Small intestine (tissue), 16 donors: ENCODE measurements at places on chromosomes 4 and X. TPM values are rescaled to one million over a fixed set of nuclear protein-coding genes. Genes with fewer than 3 reads are reported as not detected.

DNA sequence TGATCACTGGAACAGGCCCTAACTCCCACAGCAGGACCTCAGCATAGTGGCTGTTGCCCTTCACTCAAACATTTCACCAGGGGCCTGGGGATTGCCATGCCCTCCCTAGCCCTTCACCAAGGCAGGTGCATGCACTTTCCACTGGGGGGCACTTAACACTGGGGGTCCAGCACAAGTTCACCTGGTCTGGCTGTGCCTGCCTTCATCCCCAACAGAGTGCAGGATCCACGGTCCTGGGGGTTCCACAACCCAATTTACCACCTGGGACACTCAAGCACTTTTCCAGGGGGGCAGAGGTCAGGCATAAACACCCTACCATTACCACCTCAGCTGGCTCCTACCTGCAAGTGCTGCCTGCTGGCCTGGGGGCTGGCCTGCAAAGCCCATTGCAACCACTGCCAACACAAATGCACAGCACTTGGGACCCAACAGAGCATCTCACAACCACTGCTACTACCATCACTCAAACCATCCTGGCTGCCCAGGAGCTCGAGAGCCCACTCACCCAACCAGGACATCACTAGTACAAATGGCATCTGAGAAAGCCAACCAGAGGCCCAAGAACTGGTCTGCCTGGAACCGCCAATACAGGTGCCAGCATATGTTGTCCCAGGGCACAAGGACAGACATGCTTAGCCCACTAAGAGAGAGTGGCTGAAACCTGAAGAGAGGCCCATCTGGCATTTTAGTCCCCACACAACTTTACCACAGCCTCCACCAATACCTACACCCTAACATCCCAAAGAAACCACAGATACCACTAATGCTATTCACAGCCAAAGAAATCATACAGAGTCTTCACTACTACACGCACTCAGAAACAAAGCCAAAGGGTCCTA lies 43.1 kb downstream of the NAT8L start:
- no peaks in the 10 kb centered on the region for H3K27me3 ChIP-seq
- H3K4me1 ChIP-seq, result no peaks in the 10 kb centered on the region
- H3K27ac ChIP-seq, result no peak overlapping the region
- H3K36me3 ChIP-seq, result no peaks in the 10 kb centered on the region
- no peak overlapping the region for H3K4me3 ChIP-seq
- DNase-seq, result no peak

DNA sequence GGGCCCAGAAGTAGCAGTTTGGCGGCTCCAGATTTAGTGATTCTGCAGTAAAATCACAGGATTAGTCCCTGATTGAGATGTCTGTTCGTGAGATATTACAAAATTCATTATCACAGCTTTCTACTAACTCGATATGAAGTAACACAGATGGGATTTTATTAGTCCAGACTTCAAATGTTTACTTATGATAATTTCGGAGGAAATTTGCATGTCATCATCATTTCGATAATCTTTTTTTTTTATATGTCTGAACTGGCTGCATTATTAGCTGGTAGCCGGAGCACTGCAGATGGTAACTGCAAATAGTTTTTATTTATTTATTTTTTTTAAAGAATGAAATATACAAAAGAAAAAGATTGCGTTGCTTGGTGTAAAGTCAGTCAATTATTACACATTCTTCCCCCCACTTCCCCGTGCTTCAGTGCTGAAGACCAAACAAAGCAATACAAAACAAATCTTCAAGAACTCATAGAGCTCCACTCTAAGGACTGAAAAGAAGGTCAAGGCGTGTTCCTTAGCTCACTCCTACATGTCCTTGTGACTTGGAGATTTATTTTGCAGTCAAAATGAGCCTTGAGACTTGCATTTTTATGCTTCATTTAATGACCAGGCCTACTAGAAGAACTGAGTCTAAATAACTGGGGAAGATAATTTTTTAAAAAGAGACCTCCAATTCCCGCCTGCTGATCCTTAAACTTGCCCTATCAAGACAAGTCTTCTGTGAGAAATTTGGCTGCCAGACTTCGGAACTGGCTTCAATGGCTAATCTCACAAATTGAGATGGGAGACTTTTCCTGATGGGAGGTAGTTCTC lies 11.7 kb upstream of the PITX2 start:
- no peak for DNase-seq
- H3K4me1 ChIP-seq, result peaks cover 20% of the 10 kb centered on the region
- no peak overlapping the region for H3K27ac ChIP-seq
- no peak overlapping the region for H3K4me3 ChIP-seq

- DNase-seq, result peak; percentile 64
- H3K36me3 ChIP-seq, result no peaks in the 10 kb centered on the region
- H3K4me3 ChIP-seq, result no peak overlapping the region
- H3K27me3 ChIP-seq, result no peaks in the 10 kb centered on the region
Observed at GRCh38 chr4:186297013-186297645, 31.1 kb downstream of the F11 start.

GRCh38 chrX:16251782-16252181 lies 84.5 kb downstream of the MAGEB17 start:
- H3K27me3 ChIP-seq, result no peaks in the 10 kb centered on the region
- H3K27ac ChIP-seq, result no peak overlapping the region
- H3K4me3 ChIP-seq, result no peak overlapping the region
- DNase-seq, result peak; percentile 66
- no peaks in the 10 kb centered on the region for H3K4me1 ChIP-seq

DNA sequence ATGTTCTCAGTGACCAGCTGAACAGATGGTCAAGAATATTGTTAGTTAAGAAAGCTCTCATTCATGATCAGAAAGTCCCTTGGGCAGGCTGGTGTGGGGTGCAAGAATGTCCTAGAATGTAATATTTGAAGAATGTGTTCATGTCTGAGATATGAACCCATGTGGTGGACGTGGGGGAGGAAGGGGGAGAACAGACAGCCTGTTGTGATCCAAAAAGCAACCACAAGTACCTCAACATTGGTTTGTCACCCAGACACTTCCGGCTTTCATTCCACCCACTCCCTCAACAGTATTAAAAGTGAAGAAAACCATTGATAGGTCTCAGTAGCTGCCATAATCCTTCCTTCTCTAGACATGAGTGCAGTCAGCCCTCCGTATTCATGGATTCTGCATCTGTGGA lies 82.2 kb downstream of the MAML3 start:
- DNase-seq, result no peak
- no peaks in the 10 kb centered on the region for H3K4me1 ChIP-seq
- no peaks in the 10 kb centered on the region for H3K27me3 ChIP-seq
- H3K36me3 ChIP-seq, result no peaks in the 10 kb centered on the region
- no peak overlapping the region for H3K27ac ChIP-seq
- no peak overlapping the region for H3K4me3 ChIP-seq

Gene TMSB15B
- 6.3 TPM for polyA plus RNA-seq

DNA sequence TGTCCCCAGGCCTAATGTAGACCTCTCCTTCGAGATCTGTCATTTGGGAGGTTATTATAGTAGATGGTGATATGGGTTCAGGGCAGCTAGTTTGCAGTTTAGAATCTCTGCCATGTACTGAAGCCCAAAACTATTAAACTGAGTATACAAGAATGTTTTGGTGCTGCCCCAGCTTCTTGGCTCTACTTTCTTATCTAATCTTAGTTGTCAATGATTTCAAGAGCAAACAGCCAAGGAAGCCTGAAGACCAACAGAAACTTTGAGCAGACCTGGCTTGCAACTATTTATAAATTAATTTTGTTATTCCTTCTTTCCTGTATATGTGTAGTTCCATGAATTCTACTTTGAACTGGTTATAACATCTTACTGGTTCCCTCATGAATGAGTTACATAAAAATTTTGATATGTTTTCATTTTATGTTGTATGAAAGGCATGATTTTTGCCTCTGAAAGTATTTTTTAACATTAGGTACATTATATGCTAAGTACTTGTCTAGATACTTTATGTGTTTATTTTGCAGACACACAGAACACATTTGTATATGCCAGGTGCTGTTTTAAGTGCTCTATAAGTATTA lies 2.0 kb upstream of the MGST2 start:
- H3K27ac ChIP-seq, result peak overlapping the region; percentile 37
- no peaks in the 10 kb centered on the region for H3K36me3 ChIP-seq
- DNase-seq, result no peak
- peaks cover 10% of the 10 kb centered on the region for H3K4me1 ChIP-seq
- H3K27me3 ChIP-seq, result no peaks in the 10 kb centered on the region

DNA sequence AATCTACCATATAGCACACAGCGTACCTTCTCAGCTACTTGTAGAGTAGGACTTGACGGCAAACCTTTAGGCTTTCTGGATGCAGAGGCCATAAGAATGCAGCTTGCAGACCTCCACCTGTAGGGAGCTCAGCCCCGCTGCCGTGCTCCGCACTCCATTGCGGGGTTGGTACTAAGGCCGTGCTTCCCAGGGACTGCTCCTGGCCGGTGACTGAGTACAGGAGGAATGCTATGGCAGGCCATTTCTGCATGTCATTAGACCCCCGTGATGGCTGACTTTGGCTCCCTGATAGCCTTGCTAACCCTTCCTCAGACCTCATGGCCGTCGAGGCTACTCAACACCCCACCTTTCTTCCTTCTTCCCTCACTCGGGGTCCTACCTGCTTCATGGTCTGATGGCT lies 26.4 kb downstream of the TIGD2 start:
- H3K27me3 ChIP-seq, result no peaks in the 10 kb centered on the region
- DNase-seq, result no peak
- H3K36me3 ChIP-seq, result no peaks in the 10 kb centered on the region

Gene YIPF7
- not detected for polyA plus RNA-seq

Gene EGF
- polyA plus RNA-seq, result 42.2 TPM

DNA sequence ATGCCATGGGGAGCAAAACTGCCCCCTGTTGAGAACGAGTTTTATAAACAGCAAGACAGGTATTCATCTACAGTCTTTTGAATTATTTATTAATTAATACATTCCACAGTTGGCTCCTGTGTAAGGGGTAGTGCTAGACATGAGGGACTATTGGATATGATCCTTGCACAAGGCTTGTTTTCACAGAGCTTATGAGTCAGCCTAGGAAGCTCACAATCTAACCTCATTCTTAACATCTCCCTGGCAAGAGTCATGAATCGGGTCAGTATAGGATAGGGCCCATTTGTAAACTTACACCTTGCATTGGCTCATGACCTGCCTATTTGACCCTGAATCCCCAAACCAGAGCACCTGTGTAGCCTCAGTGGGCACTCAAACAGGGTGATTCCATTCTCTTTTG lies 209.1 kb upstream of the HCCS start:
- H3K36me3 ChIP-seq, result no peaks in the 10 kb centered on the region
- no peaks in the 10 kb centered on the region for H3K27me3 ChIP-seq
- no peak for DNase-seq

Gene ART3
- 0.60 TPM for polyA plus RNA-seq

GRCh38 chrX:134803060-134803459 lies 144.8 kb upstream of the PLAC1 start:
- no peak overlapping the region for H3K4me3 ChIP-seq
- peak; percentile 47 for DNase-seq
- no peaks in the 10 kb centered on the region for H3K4me1 ChIP-seq
- no peaks in the 10 kb centered on the region for H3K27me3 ChIP-seq

GRCh38 chrX:22748093-22748999 lies 251.4 kb upstream of the DDX53 start:
- peak; percentile 54 for DNase-seq
- no peaks in the 10 kb centered on the region for H3K27me3 ChIP-seq
- no peak overlapping the region for H3K4me3 ChIP-seq

DNA sequence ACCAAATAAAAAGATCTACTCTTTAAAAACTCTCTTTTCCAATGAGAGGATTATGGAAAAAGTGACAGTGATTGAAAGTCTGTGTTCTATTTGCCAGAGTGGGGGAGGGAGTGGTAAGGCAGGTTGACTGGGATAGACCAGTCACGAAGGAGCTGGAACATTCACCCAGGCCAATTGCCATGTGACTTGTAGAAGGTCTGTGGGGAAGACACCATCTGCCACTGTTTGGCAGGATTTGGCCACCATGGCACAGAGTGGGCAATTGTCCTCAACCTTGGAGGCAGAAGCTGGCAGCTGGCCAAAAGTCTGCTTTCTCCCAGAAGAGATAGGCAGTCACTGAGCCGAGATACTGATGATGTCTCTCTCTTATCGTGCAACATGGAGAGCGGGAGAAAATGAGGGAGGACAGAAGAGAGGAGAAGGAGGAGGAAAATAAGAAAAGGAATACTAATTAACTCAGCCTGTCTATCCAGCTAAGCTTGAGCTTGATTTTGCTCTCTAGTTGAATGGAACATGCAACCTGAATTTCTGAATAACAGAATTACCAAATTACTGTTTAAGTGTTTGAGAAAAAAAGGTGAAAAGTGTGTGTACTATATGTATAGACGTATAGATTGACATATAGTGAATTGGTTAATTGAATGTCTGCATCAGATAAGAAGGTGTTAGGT lies 267.1 kb downstream of the ARHGAP24 start:
- peak overlapping the region; percentile 4 for H3K27ac ChIP-seq
- no peaks in the 10 kb centered on the region for H3K4me1 ChIP-seq
- DNase-seq, result no peak
- H3K4me3 ChIP-seq, result no peak overlapping the region
- no peaks in the 10 kb centered on the region for H3K27me3 ChIP-seq
- H3K36me3 ChIP-seq, result no peaks in the 10 kb centered on the region

DNA sequence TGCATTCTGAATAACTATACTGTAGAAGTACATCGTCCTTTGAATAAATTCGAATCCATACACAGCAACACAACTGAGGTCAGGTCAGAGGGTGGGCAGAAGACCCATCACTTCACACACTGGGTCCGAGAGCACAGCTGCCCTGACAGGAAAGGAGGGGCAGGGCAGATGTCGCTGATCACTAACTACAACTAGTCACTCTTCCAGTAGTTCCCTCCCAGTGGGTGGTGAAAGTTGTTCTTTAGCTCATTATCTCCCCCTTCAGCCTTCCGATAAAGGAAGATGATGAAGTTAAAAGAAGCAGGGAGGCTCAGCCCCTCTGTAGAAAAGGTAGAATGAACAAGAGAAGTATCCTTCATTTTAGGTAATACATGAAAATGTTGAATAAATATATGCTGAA lies 278.9 kb downstream of the INPP4B start:
- no peaks in the 10 kb centered on the region for H3K27me3 ChIP-seq
- peaks cover 2% of the 10 kb centered on the region for H3K4me1 ChIP-seq
- H3K4me3 ChIP-seq, result no peak overlapping the region
- peak; percentile 68 for DNase-seq
- no peaks in the 10 kb centered on the region for H3K36me3 ChIP-seq
- peak overlapping the region; percentile 9 for H3K27ac ChIP-seq

- no peak for DNase-seq
- no peaks in the 10 kb centered on the region for H3K4me1 ChIP-seq
- no peak overlapping the region for H3K27ac ChIP-seq
- H3K36me3 ChIP-seq, result no peaks in the 10 kb centered on the region
- H3K4me3 ChIP-seq, result no peak overlapping the region
Observed at GRCh38 chr4:43757147-43757546, 691.5 kb downstream of the KCTD8 start.

DNA sequence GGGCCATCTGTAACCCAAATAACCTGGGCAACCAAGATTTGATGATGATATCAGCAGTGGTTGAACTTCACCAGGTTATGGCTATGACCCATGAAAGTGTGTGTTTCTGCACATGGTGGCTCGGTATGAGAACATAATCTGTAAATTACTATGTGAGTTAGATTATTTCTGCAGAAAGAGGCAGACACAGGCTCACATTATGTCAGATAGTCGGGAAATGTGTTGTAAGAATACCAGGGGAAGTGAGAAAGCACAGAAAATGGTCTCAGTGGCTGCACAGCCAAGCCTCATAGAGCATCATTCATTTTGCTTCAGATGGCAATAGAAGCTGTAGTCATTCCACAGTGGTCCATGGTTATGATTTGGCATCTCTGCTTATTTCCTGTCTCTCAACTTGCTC lies 63.0 kb upstream of the RBPJ start:
- H3K27me3 ChIP-seq, result no peaks in the 10 kb centered on the region
- H3K27ac ChIP-seq, result no peak overlapping the region
- peaks cover 1% of the 10 kb centered on the region for H3K4me1 ChIP-seq
- H3K4me3 ChIP-seq, result no peak overlapping the region
- H3K36me3 ChIP-seq, result no peaks in the 10 kb centered on the region

- no peak overlapping the region for H3K27ac ChIP-seq
- no peaks in the 10 kb centered on the region for H3K36me3 ChIP-seq
- H3K27me3 ChIP-seq, result no peaks in the 10 kb centered on the region
- DNase-seq, result no peak
Observed at GRCh38 chr4:38470735-38471262, 193.2 kb upstream of the KLF3 start.

Gene MTTP
- 108 TPM for polyA plus RNA-seq
